Epithelial cell of umbilical artery (primary cell): ENCODE measurements at places on chromosomes 2 and 18. TPM values are rescaled to one million over a fixed set of nuclear protein-coding genes. Genes with fewer than 3 reads are reported as not detected.

The CCDC178 gene
- 0.65 and 1.2 TPM in 2 replicates for total RNA-seq

The IL1B gene
- total RNA-seq: 0.61 and 0.65 TPM in 2 replicates

The SPIRE1 gene
- total RNA-seq: 26.0 and 31.0 TPM in 2 replicates

The ITSN2 gene
- total RNA-seq: 40.6 and 55.6 TPM in 2 replicates

The SALL3 gene
- total RNA-seq: not detected in 2 replicates

The DNAJC5G gene
- total RNA-seq: not detected in 2 replicates

The ZNF521 gene
- 58.1 and 107 TPM in 2 replicates for total RNA-seq

The TMEM247 gene
- total RNA-seq: not detected in 2 replicates

The MBP gene
- total RNA-seq: 0.30 and 0.32 TPM in 2 replicates

The SIX3 gene
- not detected in 2 replicates for total RNA-seq

The SCN7A gene
- under 0.01 TPM in 1 of 2 replicates, not detected in the other for total RNA-seq
